ENCODE measurements at places on chromosomes 6 and 20.
A peak's percentile ranks its signal among the peaks of the same experiment; 100 is the strongest.

GRCh38 chr6:27890445-27891319 lies 21.5 kb downstream of the OR2B2 start:
- H3K27me3 ChIP-seq = no peaks in the 10 kb centered on the region
- no peaks in the 10 kb centered on the region for H3K36me3 ChIP-seq
- H3K27ac ChIP-seq = no peak overlapping the region
- H3K4me3 ChIP-seq = no peak overlapping the region

DNA sequence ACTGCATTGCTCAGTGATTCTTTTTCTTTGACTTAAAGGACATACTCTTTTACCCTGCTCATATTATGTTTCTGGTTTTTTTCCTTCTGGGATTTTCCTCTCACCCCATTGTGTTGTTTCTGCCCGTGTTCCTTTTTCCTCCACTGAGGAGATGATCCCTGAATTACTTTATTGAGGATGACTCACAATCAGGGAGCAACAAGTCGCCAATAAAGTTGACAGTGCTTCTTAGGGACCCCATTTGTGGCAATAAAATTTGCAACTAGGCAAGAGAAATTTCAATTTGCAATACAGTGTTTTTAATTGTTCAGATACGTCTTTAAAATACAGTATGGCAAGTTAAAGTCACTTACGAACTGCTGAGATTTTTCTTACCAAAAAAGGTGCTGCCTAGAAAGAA lies 217.9 kb downstream of the SOX4 start:
- H3K27ac ChIP-seq = no peak overlapping the region
- H3K4me3 ChIP-seq = no peak overlapping the region
- no peak for DNase-seq
- H3K27me3 ChIP-seq = peaks cover 5% of the 10 kb centered on the region

- peaks cover 7% of the 10 kb centered on the region for H3K36me3 ChIP-seq
- H3K27me3 ChIP-seq = no peaks in the 10 kb centered on the region
- DNase-seq = peak; percentile 83
- H3K27ac ChIP-seq = peak within 1 kb of the TSS; percentile 81
- H3K4me1 ChIP-seq = peaks cover 18% of the 10 kb centered on the region
- H3K4me3 ChIP-seq = peak within 1 kb of the TSS; percentile 82
Observed at GRCh38 chr20:52191132-52191915, at the start of gene ZFP64. Gene ZFP64 (minus strand): TSS chr20:52191779. CDS start chr20:52191636, 143 bp downstream.

- H3K4me1 ChIP-seq = peaks cover 16% of the 10 kb centered on the region
- DNase-seq = peak; percentile 59
- H3K27ac ChIP-seq = no peak overlapping the region
- H3K4me3 ChIP-seq = no peak overlapping the region
Observed at GRCh38 chr6:143940011-143940597, 68.0 kb downstream of the PLAGL1 start.

DNA sequence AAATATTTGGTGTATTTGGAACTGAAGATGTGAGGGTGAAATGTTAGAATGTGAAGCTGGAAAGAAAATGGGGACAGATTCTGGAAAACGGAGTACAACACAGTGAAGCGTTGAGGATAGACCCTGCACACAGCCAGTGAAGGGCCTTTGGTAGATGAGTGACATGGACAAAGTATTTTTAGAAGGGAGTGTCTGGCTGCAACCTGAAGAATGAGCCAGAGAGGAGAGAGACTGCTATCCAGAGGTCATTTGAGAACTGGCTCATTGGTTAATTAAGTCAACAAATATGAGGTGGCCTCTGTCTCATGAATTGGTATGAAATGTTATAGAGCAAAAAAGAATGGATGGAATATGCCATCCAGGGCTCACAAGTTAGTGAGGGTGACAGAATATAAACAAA lies 310.5 kb downstream of the PACRG start:
- no peak overlapping the region for H3K4me3 ChIP-seq
- no peaks in the 10 kb centered on the region for H3K4me1 ChIP-seq
- H3K36me3 ChIP-seq = no peaks in the 10 kb centered on the region

DNA sequence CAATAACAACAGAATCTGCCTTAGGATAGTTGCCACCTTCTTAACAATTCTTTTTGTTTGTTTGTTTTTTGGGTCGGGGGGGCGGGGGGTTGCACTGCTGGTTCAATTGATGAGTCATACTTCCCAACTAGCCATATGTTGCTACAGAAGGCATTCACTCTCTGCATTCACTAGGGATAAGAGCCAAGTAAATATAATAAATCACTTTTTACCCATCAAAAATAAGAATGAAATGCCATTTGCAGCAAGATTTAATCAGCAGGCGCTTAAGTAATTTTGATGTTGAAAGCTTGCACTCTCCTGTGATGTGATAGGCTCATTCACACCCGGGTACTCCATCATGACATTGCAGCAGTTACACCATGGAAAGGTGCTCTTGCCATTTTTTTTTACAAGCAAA lies 209.8 kb downstream of the HIVEP2 start:
- no peak overlapping the region for H3K4me3 ChIP-seq
- no peaks in the 10 kb centered on the region for H3K27me3 ChIP-seq
- DNase-seq = no peak
- no peaks in the 10 kb centered on the region for H3K36me3 ChIP-seq
- no peaks in the 10 kb centered on the region for H3K4me1 ChIP-seq

DNA sequence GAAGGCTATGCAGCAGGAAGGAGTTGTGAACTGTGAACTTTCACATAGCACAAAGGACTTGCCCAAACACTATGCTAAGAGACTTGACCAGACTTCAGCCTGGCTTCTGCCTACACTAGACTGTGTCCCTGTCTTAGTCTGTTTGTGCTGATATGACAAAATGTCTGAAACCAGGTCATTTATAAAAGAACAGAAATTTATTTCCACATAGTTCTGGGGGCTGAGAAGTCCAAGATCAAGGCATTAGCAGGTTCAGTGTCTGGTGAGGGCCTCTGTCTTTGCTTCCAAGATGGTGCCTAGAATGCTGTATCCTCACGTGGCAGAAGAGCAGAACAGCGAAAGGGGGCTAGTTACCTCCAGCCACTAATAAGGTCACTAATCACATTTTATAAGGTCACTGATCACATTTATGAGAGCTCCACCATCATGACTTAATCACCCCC lies 16.0 kb upstream of the MCM3 start:
- no peak for DNase-seq
- H3K4me3 ChIP-seq = no peak overlapping the region
- peaks cover 65% of the 10 kb centered on the region for H3K4me1 ChIP-seq
- no peaks in the 10 kb centered on the region for H3K36me3 ChIP-seq
- H3K27ac ChIP-seq = peak overlapping the region; percentile 36

- H3K4me1 ChIP-seq = no peaks in the 10 kb centered on the region
- H3K36me3 ChIP-seq = no peaks in the 10 kb centered on the region
- H3K27me3 ChIP-seq = no peaks in the 10 kb centered on the region
- DNase-seq = no peak
Observed at GRCh38 chr6:121652726-121653623, 217.5 kb downstream of the GJA1 start.

DNA sequence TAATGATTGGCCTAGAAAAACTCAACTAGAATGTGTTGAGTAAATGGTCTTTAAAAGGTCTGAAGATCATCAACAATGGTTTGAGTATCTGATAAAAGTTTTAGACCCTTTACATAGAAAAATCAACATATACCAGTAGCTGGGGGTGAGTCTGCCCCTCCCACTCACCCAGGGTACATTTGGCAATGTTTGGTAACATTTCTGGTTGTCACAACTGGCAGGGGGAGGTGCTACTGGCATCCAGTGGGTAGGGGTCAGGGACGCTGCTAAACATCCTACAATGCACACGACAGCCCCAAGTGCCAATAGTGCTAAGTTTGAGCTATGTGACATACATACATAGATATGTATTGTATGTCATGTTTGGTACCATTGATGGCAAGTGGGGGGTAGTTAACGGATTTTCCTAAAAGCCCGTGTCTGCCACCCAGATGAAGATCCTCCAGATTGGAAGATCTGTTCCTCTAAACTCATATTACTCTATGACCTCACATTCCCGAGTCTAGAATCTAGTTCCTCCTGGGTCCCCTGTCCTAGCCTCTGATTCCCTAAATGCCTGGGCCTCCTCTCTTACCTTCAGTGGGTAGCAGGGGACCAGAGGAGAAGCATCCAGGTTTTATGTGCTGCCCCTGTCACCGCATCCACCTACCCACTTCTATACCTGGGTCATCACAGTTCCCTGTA lies 2.5 kb upstream of the MMP9 start:
- H3K27ac ChIP-seq = no peak overlapping the region
- no peak for DNase-seq

- H3K4me1 ChIP-seq = peaks cover 68% of the 10 kb centered on the region
- H3K27ac ChIP-seq = no peak overlapping the region
- no peaks in the 10 kb centered on the region for H3K27me3 ChIP-seq
Observed at GRCh38 chr20:46629341-46629740, 21.9 kb downstream of the SLC13A3 start.

- peaks cover 30% of the 10 kb centered on the region for H3K4me1 ChIP-seq
- H3K4me3 ChIP-seq = no peak overlapping the region
- DNase-seq = no peak
Observed at GRCh38 chr20:51796340-51796739, 6.0 kb downstream of the SALL4 start.
